Glomerular endothelial cell (primary cell): ENCODE measurements at places on chromosomes 2 and 18. TPM values are rescaled to one million over a fixed set of nuclear protein-coding genes. Genes with fewer than 3 reads are reported as not detected.

DHRS9 gene
- 3.0 TPM in 1 of 2 replicates, not detected in the other for total RNA-seq

SP5 gene
- 0.06 TPM in 1 of 2 replicates, not detected in the other for total RNA-seq

RABL2A gene
- 4.3 and 8.1 TPM in 2 replicates for total RNA-seq

G6PC2 gene
- total RNA-seq = not detected in 2 replicates

CNDP1 gene
- not detected in 2 replicates for total RNA-seq

SLC30A3 gene
- total RNA-seq = 5.9 and 6.5 TPM in 2 replicates
